Stimulated activated CD4-positive, alpha-beta T cell treated with anti-CD3 and anti-CD28 coated beads, Interleukin-1b, Interleukin-23, amount 100 ng/mL, for 24 hours (primary cell): ENCODE measurements at places on chromosomes 7 and 10.

GRCh38 chr7:45188736-45189135 is 31.1 kb downstream of the RAMP3 start:
- no peak for DNase-seq

GRCh38 chr10:34514290-34514689 is 300.8 kb downstream of the PARD3 start:
- DNase-seq: no peak

GRCh38 chr10:36802490-36803153 is 322.8 kb upstream of the ANKRD30A start:
- no peak for DNase-seq

GRCh38 chr10:132266594-132267161 is 41.1 kb downstream of the STK32C start:
- DNase-seq: no peak

DNA sequence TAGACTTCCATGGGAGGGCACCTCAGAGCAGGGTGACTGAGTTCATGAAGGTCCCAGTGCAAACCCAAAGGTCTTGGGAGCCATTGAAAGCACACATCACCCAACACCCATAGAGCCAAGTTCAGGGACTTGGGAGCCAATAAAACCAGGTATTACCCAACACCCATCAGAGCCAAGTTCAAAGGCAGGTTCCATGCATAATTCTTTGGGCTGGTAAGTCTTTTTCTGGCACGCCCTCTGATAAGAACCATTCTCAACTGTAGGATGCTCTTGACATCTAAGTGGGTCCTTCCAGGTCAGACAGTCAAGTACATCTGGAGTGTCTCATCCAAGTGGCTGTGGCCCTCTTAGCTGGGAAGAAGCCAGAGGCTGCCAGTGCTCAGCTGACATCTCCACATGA is 63.2 kb downstream of the EBF3 start:
- DNase-seq: no peak

- no peak for DNase-seq
These were observed 100.1 kb downstream of the FOXL3 start for GRCh38 chr7:389911-390601.

GRCh38 chr10:131746241-131746711 is 154.5 kb upstream of the PPP2R2D start:
- no peak for DNase-seq

DNA sequence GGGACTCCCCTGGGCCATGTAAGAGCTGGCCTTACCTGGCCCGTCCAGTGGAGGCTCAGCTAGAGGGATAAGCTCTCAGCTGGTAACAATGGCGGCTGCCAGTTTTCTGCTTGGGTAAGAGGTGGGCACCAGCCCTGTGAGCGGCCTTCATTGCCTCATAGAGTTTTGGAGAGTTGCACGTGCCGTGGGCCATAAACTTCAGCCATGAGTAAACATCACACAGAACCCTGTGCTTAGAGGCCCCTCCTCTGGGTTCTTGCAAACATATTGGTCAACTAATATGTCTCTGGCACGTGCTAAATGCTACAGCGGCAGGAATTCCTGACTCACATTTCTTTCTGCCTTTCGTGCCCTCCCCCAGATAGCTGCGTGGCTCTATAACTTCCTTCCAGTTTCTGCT is 103.9 kb upstream of the LEP start:
- DNase-seq: no peak

DNA sequence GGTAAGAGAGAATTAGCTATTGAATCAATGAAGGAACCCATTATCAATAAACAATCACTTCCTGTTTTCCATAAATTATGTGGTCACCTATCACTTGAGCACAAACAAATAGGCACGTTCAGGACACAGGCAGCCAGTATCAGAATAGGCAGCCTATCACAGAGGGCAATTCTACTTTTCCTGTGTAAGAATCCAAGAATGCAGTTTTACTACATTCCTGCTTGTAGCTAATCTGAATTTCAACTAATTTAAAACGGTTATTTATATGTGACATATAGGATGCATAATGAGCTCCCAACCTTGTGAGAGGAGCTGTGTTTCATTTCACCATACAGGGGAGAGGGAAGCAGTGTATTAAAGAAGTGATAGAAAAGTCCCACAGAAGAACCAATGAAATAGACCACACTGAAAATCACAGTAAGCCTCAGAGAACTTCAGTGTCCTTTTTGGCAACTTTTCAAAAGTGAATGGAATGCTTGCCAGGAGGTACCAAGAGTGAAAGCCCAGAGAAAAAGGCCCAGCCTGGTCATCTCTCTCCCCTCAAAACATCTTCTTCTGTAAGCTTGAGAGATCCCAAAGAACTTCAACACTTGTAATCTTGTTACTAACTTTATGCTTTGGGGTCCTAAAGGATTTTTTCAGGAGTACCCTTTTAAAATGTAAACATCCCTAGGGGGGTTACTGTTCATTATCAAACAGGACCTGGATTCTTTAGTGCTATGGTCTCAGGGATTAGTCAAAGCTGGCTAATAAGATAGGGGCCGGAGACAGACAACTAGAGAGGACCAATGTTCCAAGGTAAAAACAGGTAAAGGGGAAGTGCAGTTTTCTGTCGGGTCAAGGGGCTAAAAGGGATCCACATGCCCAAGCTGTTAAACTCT is 1.3 kb downstream of the IMMP2L start:
- DNase-seq: no peak

DNA sequence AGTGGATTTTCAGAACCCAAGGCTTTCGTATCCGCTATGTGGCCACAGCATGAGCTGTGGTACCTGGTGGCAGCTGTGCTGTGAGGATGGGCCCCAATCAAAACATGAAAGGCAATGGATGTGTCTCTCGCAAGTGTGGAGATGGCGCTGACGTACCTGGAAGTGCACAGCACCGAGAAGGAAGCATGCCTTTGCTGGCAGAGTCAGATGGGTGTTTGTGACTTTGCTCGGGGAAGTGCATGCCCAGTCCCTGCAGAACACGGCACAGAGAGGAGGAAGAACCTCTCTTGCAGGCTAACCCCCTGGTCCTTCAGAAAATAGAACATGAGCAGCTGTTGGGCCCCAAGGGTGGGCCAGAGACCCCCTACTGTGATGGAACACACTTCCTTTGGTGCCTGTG is 654.1 kb upstream of the ZWINT start:
- DNase-seq: no peak

- no peak for DNase-seq
These were observed 97.2 kb downstream of the KAT6B start for GRCh38 chr10:74923556-74923955.

DNA sequence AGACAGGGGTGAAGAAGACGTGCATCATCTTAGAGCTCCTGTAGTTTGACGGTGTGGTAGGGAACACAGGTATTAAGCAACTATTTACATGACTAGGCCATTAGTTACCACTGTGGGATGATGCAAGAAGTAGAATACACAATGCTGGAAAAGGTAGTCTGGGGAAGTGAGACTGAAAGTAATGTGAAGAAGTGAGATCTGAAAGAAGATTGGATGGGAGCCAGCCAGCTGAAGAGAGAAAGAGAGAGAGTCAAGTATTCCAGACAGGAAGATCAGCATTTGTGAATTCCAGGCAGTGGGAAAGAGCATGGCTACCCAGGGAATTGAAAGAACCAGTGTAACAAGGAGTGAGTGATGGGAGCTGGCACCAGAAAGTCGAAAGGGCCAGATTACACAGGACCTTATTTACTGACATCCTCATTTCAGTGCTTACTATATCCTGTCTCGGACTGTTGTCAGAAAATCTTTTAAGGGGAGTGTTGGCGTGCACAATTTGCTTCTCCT is 4.0 kb upstream of the CFAP58 start:
- no peak for DNase-seq

DNA sequence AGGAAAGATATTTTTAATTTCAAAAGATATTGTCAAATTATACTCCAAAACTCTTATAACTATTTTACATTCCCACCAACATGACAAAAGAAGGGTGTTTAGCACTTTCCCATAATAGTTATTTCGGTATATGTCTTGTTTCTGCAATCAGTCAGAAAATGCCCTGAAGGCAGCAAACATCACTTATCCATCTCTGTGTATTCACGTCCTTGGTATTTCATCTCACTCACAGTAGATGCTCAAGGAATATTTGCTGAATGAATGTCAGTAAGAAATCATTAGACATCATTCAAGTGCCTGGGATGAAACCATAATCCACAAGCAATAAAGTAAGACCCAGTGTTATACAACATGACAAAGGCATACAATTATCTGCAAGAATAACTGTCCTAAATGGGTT is 112.7 kb downstream of the GFRA1 start:
- no peak for DNase-seq

DNA sequence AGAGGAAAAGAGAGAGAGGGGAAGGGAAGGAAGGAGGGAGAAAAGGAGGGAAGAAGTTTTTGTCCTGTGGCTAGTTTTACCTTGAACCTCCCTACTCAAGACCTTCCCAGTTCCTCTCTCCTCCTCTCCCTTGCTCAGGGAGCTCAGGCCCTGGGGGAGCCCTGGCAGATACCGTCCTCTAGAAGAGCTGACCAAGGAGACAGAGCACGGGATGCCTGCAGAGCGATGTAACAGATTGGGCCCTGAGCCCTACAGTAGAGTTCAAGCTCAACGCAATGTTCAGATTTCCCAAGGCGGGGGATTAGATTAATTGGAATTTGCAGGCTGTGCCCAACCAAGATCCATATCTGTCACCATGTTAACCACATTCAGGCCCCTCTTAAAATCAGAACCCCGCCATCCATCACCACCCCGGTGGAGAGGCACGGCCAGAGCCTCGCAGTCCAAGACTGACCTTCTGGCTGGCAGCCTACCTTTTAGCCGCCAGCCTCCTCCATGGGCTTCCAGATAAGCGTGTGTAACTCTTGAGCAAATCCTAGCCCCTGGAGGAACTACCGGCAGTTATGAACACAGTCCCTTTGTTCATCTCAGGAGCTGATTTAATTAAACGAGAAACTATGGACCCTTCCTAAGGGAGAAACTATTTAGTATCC is 70.6 kb downstream of the KCNMA1 start:
- no peak for DNase-seq

DNA sequence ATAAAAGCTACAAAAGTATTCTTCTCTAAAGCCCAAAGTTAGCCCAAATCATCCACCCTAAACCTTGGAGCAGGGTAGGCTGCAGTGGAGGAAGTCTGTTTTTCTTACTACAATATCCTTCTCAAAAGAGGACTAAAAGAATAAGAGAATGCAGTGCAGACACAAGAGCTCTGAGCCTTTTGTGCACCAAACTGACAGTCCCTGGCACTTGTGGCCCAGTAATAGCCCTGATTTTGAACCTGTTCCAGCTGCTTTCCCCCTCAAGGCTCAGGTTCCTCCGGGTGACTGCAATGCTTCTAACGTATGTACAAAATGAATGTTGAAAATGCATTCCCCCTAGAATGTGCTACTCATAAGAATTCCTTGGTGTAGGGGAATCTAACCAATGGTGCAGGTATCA is 154.4 kb downstream of the JAZF1 start:
- DNase-seq: no peak
